ENCODE measurements at places on chromosomes 2 and 18. TPM values are rescaled to one million over a fixed set of nuclear protein-coding genes. Genes with fewer than 3 reads are reported as not detected.

SCN9A gene
- 2.6 TPM for total RNA-seq

TBC1D8 gene
- total RNA-seq = 25.7 TPM

ASNSD1 gene
- total RNA-seq = 74.4 TPM

DCDC2C gene
- not detected for total RNA-seq

SIX3 gene
- total RNA-seq = not detected

KCNK3 gene
- total RNA-seq = not detected

MYOM1 gene
- total RNA-seq = 0.91 TPM

ZNF396 gene
- total RNA-seq = 0.32 TPM

STPG4 gene
- not detected for total RNA-seq

SLC9A4 gene
- total RNA-seq = not detected

PAX8 gene
- under 0.01 TPM for total RNA-seq

NOSTRIN gene
- total RNA-seq = under 0.01 TPM

MRPL44 gene
- 43.9 TPM for total RNA-seq

EPB41L3 gene
- 169 TPM for total RNA-seq

GALNT5 gene
- under 0.01 TPM for total RNA-seq

SPHKAP gene
- under 0.01 TPM for total RNA-seq

TP53I3 gene
- 94.5 TPM for total RNA-seq

CYS1 gene
- not detected for total RNA-seq

GAD1 gene
- total RNA-seq = 0.97 TPM

AOX1 gene
- 0.32 TPM for total RNA-seq

HDLBP gene
- 480 TPM for total RNA-seq

AQP12A gene
- total RNA-seq = not detected

CCT4 gene
- total RNA-seq = 301 TPM

TXNL1 gene
- 68.5 TPM for total RNA-seq

CHRND gene
- total RNA-seq = not detected

GNAL gene
- 0.15 TPM for total RNA-seq

PROM2 gene
- 0.65 TPM for total RNA-seq

TEKT4 gene
- not detected for total RNA-seq

AAK1 gene
- total RNA-seq = 24.7 TPM

WNT10A gene
- not detected for total RNA-seq

CABYR gene
- total RNA-seq = 2.9 TPM

VRK2 gene
- 38.3 TPM for total RNA-seq

PIEZO2 gene
- 2.6 TPM for total RNA-seq

SLC4A5 gene
- total RNA-seq = 0.30 TPM

RIT2 gene
- total RNA-seq = not detected

RGPD3 gene
- total RNA-seq = 0.32 TPM

IL1RN gene
- not detected for total RNA-seq

Data from epithelial cell of umbilical artery (primary cell).